ENCODE measurements at places on chromosomes 3 and 15.

DNA sequence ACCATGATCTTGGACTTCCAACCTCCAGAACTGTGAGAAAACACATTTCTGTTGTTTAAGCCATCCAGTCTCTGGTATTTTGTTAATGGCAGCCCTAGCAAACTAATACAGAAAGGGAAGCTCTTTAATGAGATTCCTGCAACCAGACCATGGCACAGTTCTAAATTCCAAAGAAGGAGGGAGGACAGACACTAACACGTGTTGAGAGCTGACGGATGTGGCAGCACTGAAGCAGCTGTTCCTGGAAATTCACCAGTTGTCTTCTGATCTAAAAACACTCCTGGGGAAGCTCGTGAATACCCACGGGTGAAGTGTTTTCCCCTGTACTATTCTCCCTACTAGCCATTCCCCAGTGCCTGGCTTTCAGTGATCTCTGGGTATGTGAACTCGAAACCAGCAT, 56.7 kb downstream of the RPL22L1 start:
- no peak for DNase-seq

DNA sequence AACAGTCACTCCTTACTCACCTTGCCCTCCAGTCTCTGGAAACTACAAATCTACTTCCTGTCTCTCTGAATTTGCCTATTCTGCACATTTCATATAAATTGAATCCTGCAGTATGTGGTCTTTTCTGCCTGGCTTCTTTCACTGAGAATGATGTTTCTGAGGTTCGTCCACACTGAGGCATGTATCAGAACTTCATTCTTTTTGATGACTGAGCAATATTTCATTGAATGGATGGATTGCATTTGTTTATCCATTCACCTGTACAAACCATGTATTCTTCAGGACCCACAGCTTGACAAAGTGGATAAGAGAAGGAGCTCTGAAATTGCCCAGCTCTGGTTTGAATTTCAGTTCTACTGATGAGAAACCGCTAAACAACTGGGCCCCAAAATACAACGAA, 118.9 kb upstream of the ARRDC4 start:
- DNase-seq = no peak

DNA sequence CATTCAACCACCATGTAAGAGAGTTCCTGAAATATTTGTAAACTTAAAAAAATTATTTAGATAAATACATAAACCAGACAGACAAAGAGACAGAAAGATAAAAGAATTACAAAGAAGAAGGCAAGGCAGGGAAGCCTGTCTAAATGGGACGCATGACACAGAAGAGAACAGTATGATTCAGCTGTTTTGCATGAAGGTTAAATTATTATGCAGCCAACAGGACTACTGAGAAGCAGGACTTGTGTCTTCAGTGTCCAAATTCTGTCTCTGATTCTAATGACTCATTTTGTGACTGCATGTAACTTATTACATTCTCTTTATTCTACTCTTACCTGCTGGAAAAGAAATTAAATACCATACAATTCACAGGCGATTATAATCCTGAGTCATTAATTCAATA, 340.4 kb upstream of the KCNMB2 start:
- DNase-seq = no peak

- DNase-seq = peak; percentile 42
These were observed 43.2 kb downstream of the ARHGEF3 start for GRCh38 chr3:56758539-56758981.

- DNase-seq = no peak
These were observed 137.6 kb upstream of the TLE3 start for GRCh38 chr15:70235347-70235746.

GRCh38 chr3:6182476-6182875, 678.4 kb upstream of the GRM7 start:
- DNase-seq = no peak

DNA sequence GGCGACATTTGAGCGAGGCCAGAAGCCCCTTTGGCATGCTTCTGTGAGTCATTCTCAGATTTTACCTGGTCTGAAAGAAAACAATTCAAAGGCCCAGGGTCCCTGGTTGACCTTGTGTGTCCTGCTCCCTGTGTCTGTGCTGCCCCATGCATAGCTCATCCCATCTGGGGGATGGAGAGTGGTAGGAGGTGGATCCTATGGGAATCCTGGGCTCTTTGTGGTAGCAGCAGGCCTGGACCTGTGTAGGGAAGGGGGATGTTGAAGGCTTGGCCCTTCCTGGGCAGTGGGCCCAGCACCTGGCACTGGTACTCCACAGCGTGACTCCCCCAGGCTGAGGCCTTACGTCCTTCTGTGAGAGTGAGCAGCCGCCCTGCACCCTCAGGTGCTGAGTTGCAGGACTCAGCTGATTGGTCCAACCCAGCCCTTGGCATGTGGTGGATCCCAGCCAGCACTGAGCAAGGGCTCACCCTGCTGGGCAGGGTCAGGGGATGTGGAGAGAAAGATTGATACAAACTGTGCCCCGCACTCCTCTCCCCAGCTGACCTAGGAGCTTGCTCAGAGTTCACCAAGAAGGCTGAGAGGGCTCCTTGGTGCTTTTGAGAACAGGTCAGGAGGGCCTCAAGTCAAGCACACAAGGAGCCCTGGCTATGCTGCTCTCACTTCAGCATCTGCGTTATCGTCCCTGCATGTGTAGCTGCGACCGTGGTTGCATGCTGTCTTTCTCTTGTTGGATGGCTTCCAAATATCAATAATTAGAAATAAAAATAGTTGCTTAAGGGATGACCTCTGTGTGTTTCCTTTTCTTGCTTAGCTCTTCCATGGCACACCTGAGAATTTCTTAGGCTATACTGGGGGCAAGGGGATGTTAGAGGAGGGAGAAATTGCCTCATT, 21.4 kb upstream of the JMJD7 start:
- no peak for DNase-seq

DNA sequence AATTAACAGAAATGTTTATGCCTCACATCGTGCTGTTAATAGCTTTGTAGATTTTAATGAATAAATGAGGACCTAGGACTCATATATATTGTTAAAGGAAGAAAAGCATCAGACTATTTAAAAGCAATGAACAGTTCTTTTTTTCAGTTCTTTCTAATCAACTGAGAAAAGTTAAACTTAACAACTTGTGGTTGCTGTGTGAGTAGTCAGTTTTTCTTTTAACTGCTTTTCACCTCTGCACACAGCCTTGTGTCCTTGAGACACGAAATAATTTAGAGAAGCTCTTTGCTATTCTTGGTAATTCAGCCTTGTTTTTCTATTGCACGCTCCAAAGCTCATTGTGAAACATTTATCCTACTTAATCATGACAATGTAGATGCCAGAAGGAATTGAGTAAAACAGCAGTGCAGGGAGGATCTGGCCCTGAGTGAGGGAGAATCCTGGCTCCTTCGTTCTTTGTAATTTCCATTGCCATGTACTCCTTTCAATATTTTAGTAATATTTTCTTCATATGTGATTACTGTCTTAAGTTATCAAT, 499.0 kb downstream of the PYDC2 start:
- DNase-seq = no peak

GRCh38 chr3:67557848-67558355, 96.5 kb downstream of the SUCLG2 start:
- no peak for DNase-seq

DNA sequence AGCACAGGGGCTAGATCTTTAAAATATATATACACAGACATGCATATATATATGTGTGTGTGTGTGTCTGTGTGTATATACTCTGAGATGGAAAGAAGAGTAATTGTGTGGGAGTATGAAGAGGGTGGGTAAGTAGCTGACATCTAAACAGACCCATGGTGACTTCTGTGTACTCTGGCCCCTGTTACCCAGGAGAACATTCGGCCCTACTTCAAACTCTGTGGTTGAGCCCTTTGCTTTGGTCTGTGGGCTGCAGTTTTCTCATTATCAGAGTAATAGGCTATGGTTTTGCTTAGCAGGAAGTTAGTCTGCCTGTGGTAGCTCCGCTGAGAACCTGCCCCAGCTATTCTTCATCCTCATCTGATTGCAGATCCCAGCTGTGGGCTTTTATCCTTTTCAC, 141.4 kb downstream of the RBPMS2 start:
- DNase-seq = peak; percentile 12

DNA sequence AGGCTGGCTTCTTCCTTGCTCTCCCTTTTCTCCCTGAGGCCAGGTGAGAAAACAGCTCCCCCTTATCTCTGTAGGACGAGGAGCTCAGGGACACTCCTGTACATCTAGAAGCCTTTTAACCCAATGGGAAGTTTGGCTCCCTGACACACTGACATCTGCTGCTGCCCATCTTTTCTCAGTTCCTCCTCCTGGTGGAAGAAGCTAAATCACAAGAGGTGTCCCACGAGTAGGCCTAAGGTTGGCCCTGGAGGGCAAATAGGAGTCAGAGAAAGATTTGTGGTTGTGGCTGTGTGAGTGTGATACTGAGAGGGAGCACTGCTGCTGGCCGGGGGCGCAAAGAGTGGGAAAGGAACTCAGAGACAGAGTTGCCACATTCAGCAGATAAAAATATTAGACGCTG, 49.5 kb downstream of the ARHGAP31 start:
- no peak for DNase-seq

DNA sequence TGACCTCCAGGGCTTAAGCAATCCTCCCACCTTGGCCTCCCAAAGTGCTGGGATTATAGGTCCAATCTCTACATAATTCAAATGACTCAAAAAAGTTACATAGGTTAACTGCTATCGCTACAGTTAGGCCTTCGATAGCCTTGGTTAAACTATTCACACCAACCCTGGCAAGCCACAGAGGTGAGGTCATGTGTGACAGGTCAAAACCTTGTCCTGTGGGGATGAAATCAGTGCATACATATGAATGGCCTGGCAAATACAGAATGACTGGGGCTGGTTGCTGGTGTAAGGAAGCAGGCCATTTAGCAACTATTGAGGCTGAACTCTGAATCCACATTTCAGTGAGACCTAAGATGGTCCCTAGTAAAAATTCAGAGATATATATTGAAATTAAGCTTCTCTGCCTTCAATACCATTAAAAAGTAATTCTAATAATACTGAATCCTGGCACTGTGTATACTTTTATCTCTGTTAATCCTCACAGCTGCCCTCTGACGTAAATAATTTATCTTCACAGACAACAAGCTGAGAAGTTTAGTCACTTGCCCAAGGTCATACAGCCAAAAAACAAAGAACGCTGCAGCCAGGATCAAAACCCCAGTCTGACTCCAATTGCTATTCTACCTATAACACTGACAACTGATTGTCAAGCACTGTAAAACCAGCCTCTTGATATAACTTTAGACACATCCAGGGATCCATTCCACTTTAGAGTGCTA, 35.3 kb downstream of the MKRN2 start:
- DNase-seq = no peak

- DNase-seq = no peak
These were observed 25.7 kb downstream of the RGMA start for GRCh38 chr15:93063262-93063671.

DNA sequence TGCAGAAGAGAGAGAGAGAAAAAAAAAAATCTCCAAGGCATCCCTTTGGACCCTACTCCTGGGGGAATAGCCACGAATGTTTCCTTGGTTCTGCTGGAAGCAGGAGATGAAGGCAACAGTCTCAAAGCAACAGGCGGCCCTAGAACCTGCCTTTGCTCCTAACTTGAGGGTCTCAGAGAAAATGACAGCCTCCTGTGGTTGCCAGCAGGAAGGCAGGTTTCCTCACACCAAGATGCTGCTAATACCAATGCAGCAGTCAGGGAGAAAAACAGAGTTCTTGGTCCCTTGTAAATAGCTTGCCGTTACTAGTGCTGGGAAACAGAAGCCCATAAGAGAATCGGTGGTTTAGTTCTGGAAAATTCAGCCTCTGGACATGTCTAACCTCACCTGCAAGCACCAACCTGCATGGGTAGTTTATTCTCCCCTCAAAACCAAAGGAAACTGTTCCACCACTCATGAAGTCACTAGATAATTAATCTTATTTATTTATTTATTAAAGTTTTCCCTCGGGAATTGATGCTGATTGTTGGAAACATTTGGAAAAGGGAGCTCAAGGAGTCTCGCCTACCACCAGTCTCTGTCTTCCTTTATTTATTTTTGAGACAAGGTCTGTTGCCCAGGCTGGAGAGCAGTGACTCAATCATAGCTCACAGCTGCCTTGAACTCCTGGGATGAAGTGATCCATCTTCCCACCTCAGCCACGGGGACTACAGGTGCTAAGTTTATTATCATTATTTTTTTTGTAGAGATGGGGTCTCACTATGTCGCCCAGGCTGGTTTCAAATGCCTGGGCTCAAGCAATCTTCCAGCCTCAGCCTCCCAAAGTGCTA, 883 bp upstream of the FRMD4B start:
- no peak for DNase-seq

DNA sequence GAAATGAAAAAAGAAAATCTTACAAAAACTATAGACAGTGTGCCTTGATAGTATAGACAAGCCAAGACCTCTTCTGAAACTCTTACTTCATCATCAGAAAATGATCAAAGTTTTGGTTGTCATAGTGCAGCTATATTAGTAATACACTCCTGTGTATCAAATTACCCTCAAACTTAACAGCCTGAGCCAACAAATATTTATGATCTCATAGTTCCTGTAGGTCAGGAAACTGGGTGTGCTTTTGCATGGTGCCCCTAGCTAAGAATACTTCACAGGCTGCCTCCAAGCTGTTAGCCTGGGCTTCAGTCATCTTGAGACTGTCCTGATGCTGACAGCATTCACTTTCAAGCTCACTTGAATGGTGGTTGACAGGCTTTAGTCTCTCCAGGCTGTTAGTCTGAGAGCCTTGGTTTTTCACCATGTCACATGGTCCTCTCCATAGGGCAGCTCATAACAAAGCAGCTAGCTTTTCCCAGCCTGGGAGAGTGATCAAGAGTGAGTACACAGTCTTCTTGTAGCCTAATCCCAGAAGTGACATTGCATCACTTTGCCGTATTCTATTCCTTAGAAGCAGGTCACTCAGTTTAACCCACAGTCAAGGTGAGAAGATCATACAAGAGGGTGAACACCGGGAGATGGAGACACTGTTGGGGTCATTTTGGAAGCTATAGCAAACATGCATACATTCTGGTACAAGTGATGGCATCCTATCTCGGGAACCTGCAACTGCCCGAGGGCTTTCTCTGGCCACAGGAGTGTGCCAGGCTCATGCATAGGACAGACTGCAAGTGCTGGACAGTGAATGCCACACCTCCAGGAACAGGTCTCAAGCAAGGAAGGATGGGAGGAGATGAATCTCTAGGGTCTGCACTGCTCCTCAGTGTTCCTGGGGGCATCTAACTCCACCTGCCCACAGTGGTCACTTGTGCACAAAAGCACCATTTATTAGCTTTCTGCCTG, 173.4 kb upstream of the CADPS start:
- DNase-seq = no peak

- no peak for DNase-seq
These were observed 193.4 kb upstream of the LINGO1 start for GRCh38 chr15:77826006-77826695.

All from stimulated activated CD4-positive, alpha-beta T cell treated with anti-CD3 and anti-CD28 coated beads, Interleukin-2, amount 100 ng/mL, for 24 hours (primary cell).